Ureter (tissue), 1 donor: ENCODE measurements at places on chromosomes 11 and 22. TPM values are rescaled to one million over a fixed set of nuclear protein-coding genes. Genes with fewer than 3 reads are reported as not detected.

KDELR3 gene
- total RNA-seq: 7.5 TPM

OR4A16 gene
- not detected for total RNA-seq

DNAJB13 gene
- total RNA-seq: 2.0 TPM

H19 gene
- 130 TPM for total RNA-seq

SLC25A18 gene
- 0.78 TPM for total RNA-seq

BAIAP2L2 gene
- total RNA-seq: 1.4 TPM

C11orf52 gene
- total RNA-seq: 8.5 TPM

UCP3 gene
- total RNA-seq: 1.9 TPM

BIK gene
- total RNA-seq: 2.5 TPM

WBP2NL gene
- total RNA-seq: 4.2 TPM

OR8G5 gene
- not detected for total RNA-seq

OR51E1 gene
- 0.86 TPM for total RNA-seq

DDI1 gene
- total RNA-seq: not detected

DERL3 gene
- 11.4 TPM for total RNA-seq

MRGPRX4 gene
- not detected for total RNA-seq

SYTL2 gene
- total RNA-seq: 254 TPM

PRR33 gene
- total RNA-seq: not detected

MMP8 gene
- total RNA-seq: not detected

KCNQ1 gene
- total RNA-seq: 63.0 TPM

PLEKHB1 gene
- 10.8 TPM for total RNA-seq

NAP1L4 gene
- total RNA-seq: 189 TPM

KCNJ11 gene
- total RNA-seq: 0.70 TPM

FBXO3 gene
- 36.5 TPM for total RNA-seq

FXYD2 gene
- 1.6 TPM for total RNA-seq

TCN1 gene
- 3.3 TPM for total RNA-seq

CARD10 gene
- total RNA-seq: 14.9 TPM

WNT11 gene
- 1.7 TPM for total RNA-seq

OR9G1 gene
- not detected for total RNA-seq

CRYAB gene
- total RNA-seq: 106 TPM

CD3G gene
- total RNA-seq: 2.1 TPM

TYR gene
- total RNA-seq: not detected

SLCO2B1 gene
- 48.4 TPM for total RNA-seq

TECTA gene
- 0.83 TPM for total RNA-seq

PGR gene
- total RNA-seq: 3.0 TPM

OR52I1 gene
- total RNA-seq: not detected

SERPIND1 gene
- total RNA-seq: 0.21 TPM

TMA7B gene
- 0.47 TPM for total RNA-seq

TMEM25 gene
- 27.9 TPM for total RNA-seq

CHST1 gene
- total RNA-seq: 0.81 TPM

PLCB3 gene
- 33.5 TPM for total RNA-seq

MS4A1 gene
- total RNA-seq: 0.49 TPM
